ENCODE measurements at places on chromosomes 5 and 9.

DNA sequence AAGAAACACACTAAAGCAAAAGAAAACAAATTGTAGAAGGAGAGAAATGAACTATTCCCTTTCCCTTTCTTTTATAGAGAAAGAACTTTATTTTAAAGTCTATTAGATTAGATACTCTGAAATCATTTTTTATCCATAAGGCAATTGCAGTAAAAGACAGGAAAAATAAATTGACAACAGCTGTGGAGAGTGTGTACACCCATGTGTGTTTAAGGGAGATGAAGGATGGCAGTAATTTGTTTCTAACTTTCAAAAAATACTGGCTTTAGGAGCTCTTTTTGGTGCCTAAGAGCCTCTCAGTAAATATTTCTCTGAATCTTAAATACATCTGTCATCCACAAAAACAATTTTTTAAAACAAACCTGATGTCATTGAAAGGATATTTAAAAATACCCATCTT lies 18.3 kb upstream of the ARL14EPL start:
- DNase-seq: no peak

- DNase-seq: no peak
Measured at GRCh38 chr5:4082966-4083564, 487.4 kb downstream of the IRX1 start.

DNA sequence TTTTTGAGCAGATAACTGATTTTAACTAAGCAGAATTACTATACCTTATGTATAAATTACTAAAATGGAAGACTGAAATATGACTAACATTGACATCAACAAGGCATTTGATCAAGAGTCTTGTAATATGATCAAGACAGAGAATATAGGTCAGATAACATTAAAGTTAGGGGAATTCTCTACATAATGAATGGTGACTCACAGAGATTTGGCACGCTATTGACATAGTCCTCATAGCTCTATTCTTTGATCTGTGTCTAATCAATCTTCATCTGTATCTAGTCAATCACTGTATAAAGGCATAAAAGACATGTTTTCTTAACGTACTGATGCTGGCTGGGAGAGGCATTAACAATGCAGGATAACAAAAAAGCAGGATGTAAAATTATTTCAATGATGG lies 17.4 kb downstream of the ABITRAM start:
- DNase-seq: no peak

- DNase-seq: no peak
Measured at GRCh38 chr5:4831325-4831724, 308.8 kb upstream of the ADAMTS16 start.

- DNase-seq: no peak
Measured at GRCh38 chr5:148820461-148821395, 5.7 kb upstream of the ADRB2 start.
